ENCODE measurements at places on chromosomes 13 and 19. TPM values are rescaled to one million over a fixed set of nuclear protein-coding genes. Genes with fewer than 3 reads are reported as not detected.

The RFXAP gene
- total RNA-seq, result 2.9 TPM

The ZNF813 gene
- total RNA-seq, result 7.7 TPM

The LGALS14 gene
- total RNA-seq, result 1.2 TPM

The NCAN gene
- 0.03 TPM for total RNA-seq

DNA sequence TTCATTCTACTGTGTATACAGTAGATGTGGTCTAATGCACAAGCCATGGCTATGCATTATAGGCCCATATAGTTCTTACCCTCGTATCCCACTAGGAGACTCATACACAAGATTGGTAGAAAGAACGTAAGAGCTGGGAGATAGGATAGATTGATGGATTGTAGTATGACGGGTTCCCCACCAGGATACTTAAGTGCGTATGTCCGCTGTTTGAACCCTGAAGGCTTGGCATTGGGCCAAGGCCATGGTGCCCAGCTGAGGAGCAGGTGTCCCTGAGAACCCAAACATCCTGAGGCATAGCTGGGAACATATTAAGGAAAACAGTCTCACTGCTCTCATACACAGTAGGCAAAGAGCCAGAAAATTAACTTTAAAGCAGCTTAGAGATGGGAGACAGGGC, 617.5 kb upstream of the KLF12 start:
- H3K27me3 ChIP-seq, result no peaks in the 10 kb centered on the region
- H3K36me3 ChIP-seq, result no peaks in the 10 kb centered on the region
- DNase-seq, result no peak
- H3K4me1 ChIP-seq, result no peaks in the 10 kb centered on the region
- H3K27ac ChIP-seq, result no peak overlapping the region

GRCh38 chr13:84997858-84998257, 801.4 kb downstream of the SLITRK6 start:
- no peaks in the 10 kb centered on the region for H3K36me3 ChIP-seq
- no peak overlapping the region for H3K27ac ChIP-seq
- H3K4me1 ChIP-seq, result no peaks in the 10 kb centered on the region
- no peak for DNase-seq
- H3K4me3 ChIP-seq, result no peak overlapping the region

DNA sequence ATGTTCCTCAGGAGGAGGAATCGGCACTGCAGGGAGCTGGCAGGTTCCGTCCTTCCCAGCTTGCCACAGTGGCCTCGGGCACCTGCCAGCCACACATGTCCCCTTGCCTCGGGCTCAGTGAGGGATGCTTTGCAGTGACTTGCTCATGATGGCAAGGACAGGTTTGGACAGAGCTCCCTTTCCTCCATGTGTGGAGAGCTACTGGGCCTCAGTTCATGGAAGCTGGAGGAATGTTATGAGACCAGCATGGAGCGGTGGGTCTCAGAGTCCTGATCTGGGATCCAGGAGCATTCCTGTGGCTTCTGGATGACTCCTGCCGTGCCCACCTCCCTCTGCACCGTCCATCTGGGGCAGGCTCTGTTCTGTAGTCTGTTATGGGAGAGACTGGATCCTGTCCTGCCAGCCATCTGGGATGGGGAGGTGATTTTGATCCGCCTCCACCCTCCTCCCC, 59.2 kb downstream of the SIPA1L3 start:
- H3K4me3 ChIP-seq, result no peak overlapping the region
- H3K27ac ChIP-seq, result peak overlapping the region; percentile 70
- no peak for DNase-seq
- no peaks in the 10 kb centered on the region for H3K27me3 ChIP-seq

- no peaks in the 10 kb centered on the region for H3K36me3 ChIP-seq
- no peaks in the 10 kb centered on the region for H3K4me1 ChIP-seq
- H3K27ac ChIP-seq, result no peak overlapping the region
These were observed 23.3 kb upstream of the C13orf46 start for GRCh38 chr13:113996912-113997745.

- no peak overlapping the region for H3K4me3 ChIP-seq
- no peaks in the 10 kb centered on the region for H3K36me3 ChIP-seq
- DNase-seq, result no peak
- peaks cover 18% of the 10 kb centered on the region for H3K27me3 ChIP-seq
These were observed 232.6 kb downstream of the TEX29 start for GRCh38 chr13:111552891-111553655.

GRCh38 chr13:74555276-74555625, 421.0 kb upstream of the KLF12 start:
- no peaks in the 10 kb centered on the region for H3K27me3 ChIP-seq
- DNase-seq, result no peak
- no peaks in the 10 kb centered on the region for H3K4me1 ChIP-seq
- H3K27ac ChIP-seq, result no peak overlapping the region
- H3K4me3 ChIP-seq, result no peak overlapping the region

GRCh38 chr19:33763633-33764371, 32.9 kb upstream of the KCTD15 start:
- no peak overlapping the region for H3K27ac ChIP-seq
- H3K4me1 ChIP-seq, result no peaks in the 10 kb centered on the region
- no peak for DNase-seq
- peaks cover under 1% of the 10 kb centered on the region for H3K27me3 ChIP-seq
